ENCODE measurements at places on chromosomes 12 and 14.

DNA sequence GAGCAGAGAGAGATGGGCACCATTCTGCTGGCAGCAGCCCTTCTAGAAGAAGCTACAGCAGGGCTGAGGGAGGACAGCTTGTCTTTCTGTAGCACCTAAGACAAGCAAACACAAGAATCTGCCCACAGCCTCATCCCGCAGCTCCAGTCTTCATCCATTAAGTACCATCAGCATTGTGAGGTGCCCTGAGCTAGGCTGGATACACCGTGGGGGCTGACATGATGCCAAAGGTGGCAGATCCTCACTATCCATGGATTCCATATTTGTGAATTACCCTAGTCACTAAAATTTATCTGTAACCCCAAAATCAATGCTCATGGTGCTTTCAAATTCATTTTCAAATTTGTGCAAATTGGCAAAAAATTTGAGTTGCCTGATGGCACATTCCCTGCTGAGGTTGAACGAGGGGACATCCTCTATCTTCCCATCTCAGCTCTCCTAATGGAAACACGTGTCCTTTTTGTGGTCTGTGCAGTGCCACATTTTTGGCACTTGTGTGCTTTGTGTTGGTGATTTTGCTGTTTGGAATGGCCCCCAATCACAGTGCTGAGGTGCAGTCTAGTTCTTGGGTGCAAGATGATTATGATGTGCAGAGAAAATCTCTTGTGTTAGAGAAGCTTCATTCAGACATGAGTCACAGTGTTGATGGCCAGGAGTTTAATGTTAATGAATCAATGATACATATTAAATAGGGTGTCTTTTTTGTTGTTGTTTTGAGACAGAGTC lies 7.0 kb downstream of the PITPNM2 start:
- no peaks in the 10 kb centered on the region for H3K36me3 ChIP-seq
- peaks cover 23% of the 10 kb centered on the region for H3K4me1 ChIP-seq

DNA sequence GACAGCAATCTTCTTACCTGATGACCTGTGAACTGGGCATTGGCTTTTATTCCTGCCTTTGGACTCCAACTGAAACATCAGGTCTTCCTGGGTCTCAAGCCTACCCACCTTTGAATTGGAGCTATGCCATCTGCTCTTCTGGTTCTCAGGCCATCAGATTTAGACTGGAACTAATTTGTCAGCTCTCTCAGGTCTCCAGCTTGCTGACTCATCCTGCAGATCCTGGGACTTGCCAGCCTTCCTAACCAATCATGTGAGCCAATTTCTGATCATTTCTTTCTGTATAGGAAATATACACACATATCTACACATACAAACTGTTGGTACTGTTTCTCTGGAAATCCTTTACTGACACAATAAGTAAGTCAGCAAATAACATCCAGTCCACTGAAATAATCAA lies 65.3 kb upstream of the TSPAN8 start:
- H3K36me3 ChIP-seq = no peaks in the 10 kb centered on the region
- H3K27me3 ChIP-seq = no peaks in the 10 kb centered on the region
- H3K27ac ChIP-seq = no peak overlapping the region
- no peak overlapping the region for H3K4me3 ChIP-seq

DNA sequence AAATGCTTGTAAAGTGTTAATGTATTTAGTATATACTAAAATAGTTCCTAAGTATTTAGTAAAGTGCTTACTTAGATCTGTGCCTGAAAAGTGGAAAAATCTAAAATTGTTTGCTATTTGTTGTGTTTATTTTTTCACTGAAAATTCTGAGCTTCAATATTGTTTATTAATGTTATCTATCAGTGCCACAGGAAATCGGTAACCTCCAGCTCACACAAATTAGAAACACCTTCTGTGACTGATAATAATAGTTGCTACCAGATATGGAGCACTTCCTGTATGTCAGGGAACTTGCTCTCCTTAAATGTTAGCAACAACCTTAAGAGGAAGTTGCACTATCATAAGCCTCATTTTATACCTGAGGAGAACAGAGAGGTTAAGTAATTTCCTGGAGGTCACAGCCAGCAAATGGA lies 723 bp upstream of the LRP10 start:
- no peak for DNase-seq
- peak overlapping the region; percentile 87 for H3K4me3 ChIP-seq
- no peaks in the 10 kb centered on the region for H3K27me3 ChIP-seq
- H3K4me1 ChIP-seq = peaks cover 14% of the 10 kb centered on the region
- peak overlapping the region; percentile 97 for H3K27ac ChIP-seq
- peaks cover 25% of the 10 kb centered on the region for H3K36me3 ChIP-seq

- no peaks in the 10 kb centered on the region for H3K36me3 ChIP-seq
- H3K4me3 ChIP-seq = no peak overlapping the region
- peaks cover 5% of the 10 kb centered on the region for H3K4me1 ChIP-seq
- no peaks in the 10 kb centered on the region for H3K27me3 ChIP-seq
- no peak overlapping the region for H3K27ac ChIP-seq
- peak; percentile 50 for DNase-seq
Measured at GRCh38 chr14:68337279-68337678, 455.6 kb downstream of the ZFP36L1 start.

DNA sequence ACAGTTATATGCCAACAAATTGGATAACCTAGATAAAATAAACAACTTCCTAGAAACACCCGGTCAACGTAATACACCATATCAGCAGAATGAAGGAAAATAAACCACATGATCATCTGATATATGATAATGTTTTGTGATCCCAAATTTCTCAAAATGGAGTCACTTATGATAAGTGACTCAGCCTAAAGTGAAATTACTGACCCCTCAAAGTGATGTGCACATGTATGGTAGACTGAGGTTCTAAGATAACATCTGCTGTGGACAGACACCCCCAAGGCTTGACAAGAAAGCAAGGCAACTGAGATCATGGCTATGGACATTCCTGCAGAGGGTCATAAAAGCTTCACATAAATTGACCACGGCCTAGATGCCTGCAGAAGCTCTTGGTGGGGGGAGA lies 105.1 kb upstream of the DCN start:
- H3K4me3 ChIP-seq = no peak overlapping the region
- no peak for DNase-seq
- no peaks in the 10 kb centered on the region for H3K4me1 ChIP-seq

GRCh38 chr12:63084501-63084900 lies 66.5 kb downstream of the AVPR1A start:
- no peaks in the 10 kb centered on the region for H3K4me1 ChIP-seq
- H3K4me3 ChIP-seq = no peak overlapping the region

All from muscle of leg (tissue), 16 donors.